ENCODE measurements at places on chromosomes 13 and 19.

DNA sequence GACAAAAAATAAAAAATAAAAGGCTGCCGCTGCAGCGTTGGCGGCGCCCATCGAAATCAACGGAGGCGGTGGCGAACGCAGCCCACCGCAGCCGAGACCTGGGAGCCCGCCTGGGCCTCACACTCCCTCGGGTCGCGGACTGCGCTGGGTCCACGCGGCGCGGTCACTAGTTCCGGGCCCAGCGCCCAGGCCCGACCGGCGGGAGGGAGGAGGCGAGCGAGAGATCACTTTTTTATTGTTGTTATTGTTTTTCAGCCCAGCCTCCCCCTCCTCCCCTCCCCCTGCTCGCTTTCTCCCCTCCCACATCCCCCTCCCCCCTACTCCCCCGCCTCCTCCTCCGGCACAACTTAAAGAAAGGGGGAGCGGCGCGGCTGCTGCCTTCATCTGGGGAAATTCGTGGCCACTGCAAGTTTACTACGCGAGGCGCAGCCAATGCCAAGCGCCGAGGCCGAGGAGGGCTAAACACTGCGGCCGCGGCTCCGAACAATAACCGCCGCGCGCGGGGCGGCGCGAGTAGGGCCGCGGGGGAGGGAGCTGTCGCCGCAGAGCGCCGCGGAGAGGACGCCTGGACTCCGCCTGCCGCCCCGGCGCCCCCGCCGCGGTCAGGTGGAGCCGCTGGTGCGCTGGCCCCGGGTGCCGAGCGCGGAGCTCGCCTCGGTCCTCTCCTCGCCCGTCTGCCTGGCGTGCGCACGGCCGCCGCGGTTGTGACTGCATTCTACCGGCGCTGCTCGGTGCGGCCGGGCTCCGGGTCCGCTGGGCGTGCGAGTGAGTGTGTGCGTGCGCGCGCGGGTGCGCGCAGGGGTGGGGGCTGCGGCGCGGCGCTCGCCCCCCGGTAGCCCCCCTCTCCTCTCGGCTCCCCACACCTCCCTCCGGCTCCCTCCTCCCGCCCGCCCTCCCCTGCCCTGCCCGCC is 505 bp upstream of the ZIC2 start:
- peak; percentile 84 for DNase-seq

DNA sequence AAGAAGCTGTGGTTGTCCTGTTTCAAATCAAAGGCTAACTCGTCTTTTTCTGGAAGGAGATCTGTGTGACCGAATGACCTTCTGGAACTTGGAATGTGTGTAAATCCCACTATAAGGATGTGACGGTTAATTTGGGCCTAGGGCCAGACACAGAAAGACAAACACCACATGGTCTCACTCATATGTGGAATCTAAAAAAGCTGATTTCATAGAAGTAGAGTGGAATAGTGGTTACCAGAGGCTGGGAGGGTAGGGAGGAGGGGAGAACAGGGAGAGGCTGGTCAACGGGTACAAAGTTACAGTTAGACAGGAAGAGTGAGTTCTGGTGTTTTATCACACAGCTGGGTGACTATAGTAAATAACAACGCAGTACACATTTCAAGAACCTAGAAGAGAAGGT is 39.3 kb upstream of the RGCC start:
- no peak for DNase-seq

- DNase-seq, result peak; percentile 2
Measured at GRCh38 chr13:65855242-65855805, 1374.8 kb downstream of the PCDH9 start.

- DNase-seq, result no peak
Measured at GRCh38 chr19:46451352-46451751, 20.0 kb downstream of the PNMA8A start.

- DNase-seq, result no peak
Measured at GRCh38 chr13:109274188-109274821, 512.1 kb downstream of the IRS2 start.

GRCh38 chr19:3064011-3064330 is 1.7 kb upstream of the TLE5 start:
- no peak for DNase-seq

DNA sequence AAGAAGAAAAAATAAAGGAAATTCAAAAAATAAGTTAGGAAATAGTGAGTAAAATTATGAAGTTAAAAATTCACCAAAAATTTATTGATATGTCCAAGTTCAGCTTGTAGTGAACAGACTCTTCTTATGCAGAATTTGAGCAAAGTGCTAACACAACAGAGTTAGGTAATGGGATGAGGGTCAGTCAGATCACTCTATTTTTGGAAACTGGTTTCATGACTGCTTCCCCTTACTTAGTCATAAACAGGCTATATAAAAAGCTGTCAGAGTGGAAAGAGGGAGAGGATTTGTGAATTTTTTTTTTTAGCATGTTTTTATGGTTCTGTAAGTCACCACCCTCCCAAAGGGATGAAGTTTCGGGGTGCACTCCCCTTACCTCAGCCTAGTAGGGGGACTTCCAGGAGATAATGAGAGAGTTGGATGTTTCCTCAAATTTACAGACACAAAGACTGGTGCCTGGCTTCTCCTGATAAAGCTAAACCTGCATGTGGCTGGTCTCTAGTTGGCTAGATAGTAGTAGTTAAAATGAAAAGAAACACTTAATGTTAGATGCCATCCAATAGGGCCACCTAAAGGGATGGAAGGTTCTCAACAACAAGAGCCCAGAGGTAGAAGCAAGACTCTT is 4.5 kb downstream of the CPB2 start:
- DNase-seq, result peak; percentile 65

DNA sequence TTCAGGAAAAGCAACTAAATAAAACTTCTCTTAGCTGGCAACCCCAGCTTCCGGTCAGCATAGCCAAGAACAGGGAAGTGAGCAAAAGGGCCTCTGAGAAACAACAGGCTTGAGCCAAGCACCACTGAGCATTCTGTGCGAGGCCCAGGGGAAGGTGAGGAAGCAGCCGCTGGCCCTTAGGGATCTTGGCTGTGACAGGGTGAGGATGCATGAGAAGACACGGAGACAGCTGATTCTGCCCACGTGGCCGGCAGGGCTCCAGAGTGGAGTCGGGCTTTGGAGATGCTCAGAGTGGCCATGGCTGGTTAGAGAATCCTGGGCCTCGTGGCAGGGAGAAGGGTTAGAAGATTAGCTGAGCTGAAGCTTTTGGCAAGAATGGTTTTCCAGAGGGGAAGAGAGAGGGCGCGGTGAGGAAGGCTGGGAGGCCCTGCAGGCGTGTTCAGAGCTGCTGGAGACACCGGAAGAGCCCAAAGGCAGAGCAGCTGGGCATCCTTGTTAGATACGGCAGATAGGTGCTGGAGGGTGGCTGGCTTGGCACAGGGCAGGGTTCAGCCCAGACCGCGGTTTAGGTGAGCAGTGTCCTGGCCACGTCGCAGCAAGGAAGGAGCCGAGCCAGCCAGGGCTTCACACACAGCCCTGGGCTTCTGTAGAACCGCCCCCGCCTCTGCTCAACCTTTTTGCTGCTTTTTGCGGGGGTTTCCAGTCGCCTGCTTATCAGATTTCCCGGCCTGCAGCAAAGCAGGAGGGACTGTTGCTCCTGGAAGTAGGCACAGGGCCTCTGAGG is 17.3 kb downstream of the UPF1 start:
- DNase-seq, result peak; percentile 24

- no peak for DNase-seq
Measured at GRCh38 chr13:106649495-106649894, 81.6 kb upstream of the ARGLU1 start.
